Aorta (tissue), 5 donors: ENCODE measurements at places on chromosomes 16 and 17. TPM values are rescaled to one million over a fixed set of nuclear protein-coding genes. Genes with fewer than 3 reads are reported as not detected.

Gene PIRT
- polyA plus RNA-seq, result not detected

Gene SPN
- polyA plus RNA-seq, result not detected

Gene DNAAF1
- polyA plus RNA-seq, result not detected

Gene SLFN12L
- polyA plus RNA-seq, result 0.75 TPM

Gene GCGR
- polyA plus RNA-seq, result not detected

Gene TEKT5
- polyA plus RNA-seq, result 2.9 TPM

Gene KREMEN2
- polyA plus RNA-seq, result not detected
